ENCODE measurements at places on chromosomes 7 and 10.

- DNase-seq, result no peak
Measured at GRCh38 chr10:123404357-123404756, 250.2 kb downstream of the BUB3 start.

DNA sequence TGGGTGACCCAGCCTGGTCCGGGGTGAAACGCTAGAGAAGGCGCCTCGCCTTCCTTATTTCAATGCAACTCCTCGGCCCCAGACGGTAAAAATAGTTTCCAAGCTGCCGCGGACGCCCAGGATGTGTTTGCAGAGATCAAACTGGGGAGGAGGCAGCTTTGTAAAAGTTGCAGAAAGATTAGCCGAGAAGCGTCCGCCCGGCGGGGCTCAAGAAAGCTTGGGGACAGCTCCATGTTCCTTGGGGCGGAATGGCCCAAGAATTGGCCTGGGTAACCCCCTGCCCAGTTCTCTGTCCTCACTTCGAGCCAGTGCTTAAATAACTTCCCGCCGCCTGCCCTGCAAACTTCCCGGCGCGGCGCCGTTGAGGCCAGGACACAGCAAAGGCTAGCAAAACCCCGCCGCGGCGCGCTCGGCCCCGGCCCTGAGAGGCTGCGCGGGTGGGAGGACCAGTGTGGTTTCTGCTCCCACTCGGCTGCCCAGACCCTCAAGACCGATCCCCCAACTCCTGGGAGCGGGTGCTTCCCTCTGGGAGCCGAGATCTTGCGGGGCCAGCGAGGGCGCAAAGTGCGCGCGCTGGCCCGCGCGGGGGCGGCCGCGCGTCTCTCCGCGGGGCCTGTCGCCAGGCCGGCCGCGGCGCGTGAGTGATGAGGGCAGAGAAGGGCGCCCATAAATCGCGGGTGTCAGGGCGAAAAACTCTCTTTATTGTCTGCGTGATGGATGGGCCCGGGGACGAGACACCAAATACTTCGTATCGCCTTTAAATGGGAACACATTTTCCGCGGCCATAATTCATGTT, 6.3 kb upstream of the ZNF503 start:
- no peak for DNase-seq

GRCh38 chr7:7672545-7673239, 32.1 kb downstream of the UMAD1 start:
- DNase-seq, result no peak

DNA sequence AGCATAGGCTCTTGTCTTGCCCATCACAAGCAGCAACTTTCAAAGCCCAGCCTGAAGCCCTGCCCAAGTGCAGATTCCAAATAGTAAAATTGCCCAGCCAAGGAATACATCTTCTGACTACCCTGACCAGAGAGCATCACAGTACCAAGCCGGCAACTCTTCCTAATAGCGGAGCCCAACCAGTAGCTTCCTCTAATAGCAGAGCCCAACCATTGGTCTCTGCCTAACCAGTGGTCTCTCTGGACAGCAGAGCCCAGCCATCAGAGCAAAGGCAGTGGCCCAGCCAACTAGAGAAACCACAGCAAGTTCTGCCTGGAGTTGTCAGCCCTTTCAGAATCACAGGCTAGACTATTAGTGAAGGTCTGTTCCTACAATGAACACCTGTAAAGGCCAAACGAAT, 285.6 kb downstream of the HGF start:
- no peak for DNase-seq

- no peak for DNase-seq
Measured at GRCh38 chr7:142299237-142299781, 41.5 kb upstream of the PRSS58 start.

DNA sequence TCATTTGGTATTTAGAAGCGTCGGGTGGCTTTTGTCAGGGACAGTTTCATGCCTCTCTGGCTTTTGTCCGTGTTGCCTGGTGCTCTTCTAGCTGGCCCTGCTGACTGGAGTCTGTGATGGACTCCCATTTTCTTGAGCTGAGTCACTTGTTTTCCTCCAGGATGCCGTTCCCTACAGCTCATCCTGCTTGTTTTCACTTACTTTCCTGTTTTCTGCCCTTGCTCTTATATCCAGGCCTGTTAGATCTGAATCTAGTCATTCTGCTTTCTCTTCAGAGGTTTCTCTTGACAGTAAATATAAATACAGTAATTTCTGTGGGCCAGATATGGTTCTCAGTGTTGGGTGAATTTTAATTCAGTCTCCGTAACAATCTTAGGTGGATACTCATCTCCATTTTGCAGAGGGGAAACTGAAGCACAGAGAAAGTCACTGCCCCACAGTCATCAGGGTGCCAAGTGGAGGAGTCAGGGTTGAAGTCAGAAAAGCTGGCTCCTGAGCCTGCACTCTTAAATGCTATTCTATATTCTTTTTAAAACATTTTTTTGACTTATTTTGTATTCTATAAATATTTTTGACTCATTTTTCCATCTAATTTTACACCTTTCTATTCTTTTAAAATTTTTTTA, 85.4 kb downstream of the CCNY start:
- DNase-seq, result no peak

GRCh38 chr10:20963056-20963455, 65.9 kb upstream of the NEBL start:
- no peak for DNase-seq

GRCh38 chr10:86215712-86216111, 150.9 kb downstream of the GRID1 start:
- DNase-seq, result no peak

- DNase-seq, result no peak
Measured at GRCh38 chr10:28993861-28994260, 295.0 kb upstream of the LYZL1 start.

- no peak for DNase-seq
Measured at GRCh38 chr10:118835682-118836326, 81.0 kb upstream of the CACUL1 start.

DNA sequence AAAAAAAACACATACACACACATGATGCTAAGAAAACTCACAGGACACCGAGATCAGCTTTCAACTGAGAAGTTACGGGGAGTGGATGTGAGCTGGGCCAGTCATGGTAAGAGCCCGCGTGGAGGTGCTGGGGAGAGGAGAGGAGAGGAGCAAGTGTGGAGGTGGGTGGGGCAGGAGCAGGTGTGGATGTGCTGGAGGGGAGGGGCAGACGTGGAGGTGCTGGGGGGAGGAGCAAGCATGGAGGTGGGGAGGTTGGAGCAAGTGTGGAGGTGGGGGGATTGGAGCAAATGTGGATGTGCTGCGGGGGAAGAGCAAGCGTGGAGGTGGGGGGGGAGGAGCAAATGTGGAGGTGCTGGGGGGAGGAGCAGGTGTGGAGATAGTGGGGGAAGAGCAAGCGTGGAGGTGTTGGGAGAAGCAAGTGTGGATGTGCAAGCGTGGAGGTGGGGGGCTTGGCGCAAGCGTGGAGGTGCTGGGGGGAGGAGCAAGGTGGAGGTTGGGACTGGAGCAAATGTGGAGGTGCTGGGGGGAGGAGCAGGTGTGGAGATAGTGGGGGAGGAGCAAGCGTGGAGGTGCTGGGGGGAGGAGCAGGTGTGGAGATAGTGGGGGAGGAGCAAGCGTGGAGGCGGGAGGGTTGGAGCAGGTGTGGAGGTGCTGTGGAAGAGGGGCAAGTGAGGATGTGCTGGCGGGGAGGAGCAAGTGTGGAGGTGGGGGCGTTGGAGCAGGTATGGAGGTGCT, 24.5 kb upstream of the NCAPG2 start:
- no peak for DNase-seq

GRCh38 chr7:148914208-148914777, 30.2 kb upstream of the EZH2 start:
- no peak for DNase-seq

GRCh38 chr7:26153241-26153822, 1.3 kb downstream of the NFE2L3 start:
- no peak for DNase-seq

DNA sequence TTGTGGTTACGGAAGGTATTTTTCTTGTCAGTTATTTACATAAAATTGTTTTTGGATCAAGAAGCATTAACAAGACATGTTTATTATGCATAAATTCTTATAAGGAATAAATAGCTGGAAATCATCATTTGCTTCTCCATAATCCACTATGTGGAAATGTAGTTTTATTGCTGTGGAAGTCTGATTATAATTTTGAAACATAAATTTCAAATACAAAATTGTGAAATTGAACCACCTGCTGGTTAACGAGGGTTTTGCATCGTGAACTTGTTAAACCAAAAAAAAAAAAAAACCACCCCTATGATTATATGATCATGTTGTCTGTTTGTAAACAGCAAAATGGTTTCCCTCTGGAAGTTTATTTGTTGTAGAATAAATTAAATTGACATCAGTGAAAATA, 25.9 kb downstream of the ABRAXAS2 start:
- DNase-seq, result no peak

DNA sequence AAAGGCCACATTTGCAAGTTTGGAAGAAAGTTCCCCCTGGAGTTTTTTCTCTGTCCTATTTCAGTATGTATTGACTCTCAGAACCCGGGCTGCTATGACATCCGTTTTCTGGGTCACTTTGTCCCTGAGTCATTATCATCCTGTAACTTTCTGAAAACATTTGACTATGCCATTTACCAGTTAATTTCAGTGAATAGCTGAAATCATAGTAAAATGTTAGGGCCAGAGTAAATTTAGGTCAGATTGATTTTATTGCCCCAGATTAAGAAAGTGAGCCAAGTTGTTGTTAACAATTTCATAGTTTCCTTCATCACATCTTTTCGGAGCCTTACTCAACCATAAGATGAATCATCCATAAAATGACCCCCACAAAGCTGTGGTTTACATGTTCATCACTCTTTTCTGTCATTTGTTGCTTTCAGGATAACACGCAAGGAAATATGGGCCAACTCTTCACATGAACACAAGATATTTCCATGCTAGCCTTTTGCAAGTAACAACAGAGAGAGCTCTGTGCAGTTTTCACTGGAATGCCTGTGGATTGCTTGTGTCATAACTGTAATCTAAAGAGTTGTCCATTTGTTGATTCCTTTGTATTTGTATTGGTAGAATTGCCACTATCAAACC, 3.9 kb upstream of the MACC1 start:
- no peak for DNase-seq

DNA sequence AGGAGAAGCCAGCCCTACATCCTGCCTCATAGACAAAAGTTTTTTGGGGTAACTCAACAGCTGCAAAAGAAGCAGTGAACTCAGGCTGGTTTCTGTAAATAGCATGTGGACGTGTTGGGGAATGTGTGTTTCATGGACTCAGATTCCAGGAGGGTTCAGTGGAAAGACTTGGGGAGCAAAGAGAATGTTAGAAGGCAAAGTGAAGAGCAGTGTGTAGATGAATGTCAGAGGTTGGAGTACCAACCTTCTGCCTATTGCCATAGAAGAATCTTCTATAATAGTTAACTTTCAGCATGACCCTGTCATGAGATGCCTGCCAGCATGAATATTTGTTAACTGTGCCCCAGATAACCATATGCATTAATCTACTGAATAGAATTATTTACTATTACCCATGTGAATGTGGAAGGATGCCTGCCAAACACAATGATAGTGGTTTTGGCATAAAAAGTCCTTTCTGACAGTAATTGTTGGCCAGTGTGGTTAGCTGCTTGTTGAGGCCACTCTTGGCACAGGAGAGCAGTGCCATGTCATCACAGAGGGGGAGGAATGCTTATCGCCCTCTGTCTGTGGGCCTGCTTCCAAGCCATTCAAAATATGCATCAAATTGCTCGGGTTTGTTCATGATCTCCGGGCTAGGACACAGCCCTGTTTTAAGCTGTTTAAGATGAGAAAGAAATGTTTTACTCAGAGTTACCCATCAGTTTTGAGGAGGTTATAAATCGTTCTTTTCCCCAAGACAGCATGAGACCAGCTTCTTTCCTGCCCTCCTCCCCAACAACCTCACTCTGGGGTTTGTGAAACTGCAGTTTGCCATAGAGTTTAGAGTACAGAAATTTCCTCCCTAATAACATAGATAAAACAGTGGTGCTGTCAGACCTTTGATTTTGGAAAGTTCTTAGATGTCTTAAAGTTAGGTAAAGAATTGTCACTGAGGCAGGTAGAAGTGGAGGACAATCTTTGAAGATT, 165.3 kb downstream of the WNT2 start:
- no peak for DNase-seq

DNA sequence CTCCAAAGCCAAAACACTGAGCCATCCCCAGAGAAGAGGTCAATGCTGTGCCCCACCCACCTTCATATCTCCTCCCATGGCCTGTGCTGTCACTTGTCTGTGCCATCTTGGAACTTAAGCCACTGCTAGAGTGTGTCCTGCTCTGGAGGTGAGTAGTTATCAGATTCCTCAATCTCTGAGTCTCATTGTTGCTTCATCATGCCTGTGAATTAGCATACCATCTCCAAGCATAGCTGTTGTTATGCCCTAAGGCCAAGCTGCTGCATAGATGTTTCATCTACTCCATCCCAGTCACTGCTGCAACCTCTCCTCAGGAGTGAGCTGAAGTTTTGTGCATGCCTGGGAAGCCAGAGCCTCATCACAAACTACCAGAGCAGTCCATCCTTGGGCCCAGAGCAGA, 349.0 kb downstream of the ZWINT start:
- DNase-seq, result no peak

GRCh38 chr7:44976746-44977196, 2.0 kb downstream of the MYO1G start:
- DNase-seq, result no peak

DNA sequence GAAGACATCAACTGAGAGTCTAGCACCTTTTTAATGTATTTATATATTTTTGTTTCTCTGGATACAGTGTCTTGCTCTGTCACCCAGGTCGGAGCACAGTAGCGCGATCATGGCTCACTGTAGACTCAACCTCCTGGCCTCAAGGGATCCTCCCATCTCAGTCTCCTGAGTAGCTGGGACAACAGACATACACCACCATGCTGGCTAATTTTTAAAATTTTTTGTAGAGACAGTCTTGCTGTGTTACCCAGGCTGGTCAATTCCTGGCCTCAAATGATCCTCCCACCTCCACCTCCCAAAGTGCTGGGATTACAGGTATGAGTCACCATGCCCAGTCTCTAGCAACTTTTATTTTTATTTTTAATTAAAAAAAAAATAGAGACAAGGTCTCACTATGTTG, 51.4 kb upstream of the ANLN start:
- DNase-seq, result no peak

DNA sequence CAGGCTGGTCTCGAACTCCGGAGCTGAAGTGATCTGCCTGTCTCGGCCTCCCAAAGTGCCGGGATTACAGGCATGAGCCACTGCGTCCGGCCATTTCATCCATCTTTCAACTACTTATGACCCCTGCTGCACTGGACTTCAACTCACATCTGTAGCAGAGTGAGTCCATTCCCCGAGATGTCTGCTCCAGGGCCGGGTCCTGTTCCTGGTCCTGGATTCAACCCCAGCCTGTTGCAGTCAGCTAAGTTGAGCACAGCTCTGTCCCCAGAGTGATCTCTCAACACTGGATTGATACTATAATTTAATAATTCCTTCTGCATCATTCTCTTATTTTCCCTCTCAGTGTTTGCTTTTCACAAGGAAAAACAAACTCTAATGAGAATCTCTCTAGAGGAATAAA, 25.8 kb downstream of the PRTFDC1 start:
- no peak for DNase-seq

GRCh38 chr7:134548877-134549276, at the start of gene AKR1B15:
TSS of gene AKR1B15 (plus strand) at chr7:134549110. CDS start at chr7:134564620, 15,510 bp downstream.
- no peak for DNase-seq

Data from NCI-H510A treated with DMSO at 0.1 percent for 48 hours (cell line).